Activated CD4-positive, alpha-beta T cell treated with anti-CD3 and anti-CD28 coated beads for 48 hours (primary cell): ENCODE measurements at places on chromosomes 13 and 19.

- peak; percentile 2 for DNase-seq
These were observed 95.5 kb upstream of the KLHL1 start for GRCh38 chr13:70203661-70204229.

DNA sequence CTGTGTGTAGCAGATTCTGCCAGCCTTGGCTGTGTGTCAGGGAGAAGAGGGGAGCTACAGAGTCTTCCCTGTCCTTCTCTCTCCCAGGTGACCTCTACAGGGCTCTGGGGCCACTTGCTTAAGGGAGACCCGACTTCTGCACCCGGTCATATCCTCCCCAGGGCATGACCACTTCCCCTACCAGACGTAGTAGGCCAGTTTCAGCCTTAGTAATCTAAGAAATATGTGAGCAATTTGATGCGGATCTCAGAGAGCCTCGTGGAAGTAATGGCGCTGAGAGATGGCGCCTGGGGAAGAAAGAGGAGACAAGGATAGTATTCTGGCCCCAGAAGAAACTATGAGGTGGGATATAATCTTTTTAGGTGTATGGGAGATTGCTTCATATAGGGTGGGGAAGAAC lies 41.9 kb downstream of the NFIX start:
- DNase-seq, result no peak

- no peak for DNase-seq
These were observed 6.8 kb downstream of the FAM98C start for GRCh38 chr19:38409631-38410133.

DNA sequence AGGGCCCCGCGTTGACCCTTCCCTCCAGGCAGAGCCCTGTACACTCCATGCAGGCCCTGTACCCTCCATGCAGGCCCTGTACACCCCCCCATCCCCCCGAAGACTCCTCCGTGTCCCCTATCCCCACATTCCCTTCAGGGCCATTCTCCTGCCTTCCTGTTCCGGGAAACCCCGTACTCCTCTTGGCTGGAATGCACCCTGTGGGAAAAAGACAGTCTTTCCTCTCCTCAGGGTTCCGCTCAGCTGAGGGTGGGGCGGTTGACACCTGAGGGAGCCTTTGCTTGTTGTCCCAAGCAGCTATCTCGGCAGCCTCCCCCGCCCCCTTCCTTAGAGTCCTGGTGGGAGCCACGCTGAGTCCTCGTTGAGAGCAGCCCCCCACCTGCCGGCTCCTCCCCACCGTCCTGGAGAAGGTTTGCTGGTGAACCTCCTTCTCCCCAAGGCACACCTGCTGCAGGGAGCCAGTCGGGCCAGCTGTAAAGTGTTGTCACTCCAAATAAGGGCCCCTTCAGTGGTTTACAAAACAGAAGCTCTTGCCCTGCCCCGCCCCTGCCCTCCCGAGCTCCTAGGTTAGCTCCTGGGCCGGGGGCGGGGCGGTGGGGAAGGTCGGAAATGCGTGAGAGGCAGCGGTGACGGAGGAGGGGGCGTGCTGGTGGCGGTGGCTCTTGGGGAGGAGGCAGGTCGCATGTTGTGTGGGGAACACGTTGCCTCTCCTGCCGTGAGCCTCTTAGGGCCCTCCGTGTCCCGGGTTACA lies 1.5 kb downstream of the GNA11 start:
- peak; percentile 61 for DNase-seq

DNA sequence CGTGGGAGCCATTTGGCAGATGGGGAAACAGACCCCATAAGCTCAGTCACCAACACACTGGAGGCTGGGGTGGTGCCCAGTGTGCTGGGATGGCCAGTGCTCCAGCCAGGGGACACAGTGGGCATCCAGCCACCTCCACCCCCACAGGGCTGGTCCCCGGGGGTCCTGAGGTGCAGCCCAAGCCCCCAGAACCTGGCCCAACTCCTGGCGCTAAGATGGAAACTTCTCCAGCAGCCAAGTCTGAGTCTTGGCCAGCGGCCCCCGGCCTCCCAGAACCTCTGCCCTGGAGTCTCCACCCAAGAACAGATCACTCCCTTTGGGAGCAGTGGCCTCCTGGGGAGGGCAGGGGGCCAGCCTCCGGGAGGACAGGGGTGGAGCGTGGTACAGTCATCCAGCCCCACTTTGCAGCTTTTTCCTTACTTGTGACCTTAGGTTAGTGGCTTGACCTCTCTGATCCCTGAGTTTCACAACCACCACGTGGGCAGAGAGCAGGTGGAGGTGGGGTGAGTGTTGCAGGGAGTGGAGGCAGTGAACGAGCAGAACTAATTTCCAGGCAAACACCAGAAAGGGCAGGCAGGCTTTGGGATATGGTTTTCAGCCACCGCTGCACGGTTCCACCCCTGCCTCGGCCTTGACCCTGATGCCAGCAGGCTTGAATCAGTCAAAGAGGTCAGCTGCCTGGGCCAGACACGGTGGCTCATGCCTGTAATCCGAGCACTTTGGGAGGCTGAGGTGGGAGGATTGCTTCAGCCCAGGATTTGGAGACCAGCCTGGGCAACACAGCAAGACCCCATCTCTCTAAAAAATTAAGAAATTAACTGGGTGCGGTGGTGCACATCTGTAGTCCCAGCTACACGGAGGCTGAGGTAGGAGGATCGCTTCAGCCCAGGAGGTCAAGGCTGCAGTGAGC lies 4.3 kb upstream of the NRTN start:
- DNase-seq, result no peak

DNA sequence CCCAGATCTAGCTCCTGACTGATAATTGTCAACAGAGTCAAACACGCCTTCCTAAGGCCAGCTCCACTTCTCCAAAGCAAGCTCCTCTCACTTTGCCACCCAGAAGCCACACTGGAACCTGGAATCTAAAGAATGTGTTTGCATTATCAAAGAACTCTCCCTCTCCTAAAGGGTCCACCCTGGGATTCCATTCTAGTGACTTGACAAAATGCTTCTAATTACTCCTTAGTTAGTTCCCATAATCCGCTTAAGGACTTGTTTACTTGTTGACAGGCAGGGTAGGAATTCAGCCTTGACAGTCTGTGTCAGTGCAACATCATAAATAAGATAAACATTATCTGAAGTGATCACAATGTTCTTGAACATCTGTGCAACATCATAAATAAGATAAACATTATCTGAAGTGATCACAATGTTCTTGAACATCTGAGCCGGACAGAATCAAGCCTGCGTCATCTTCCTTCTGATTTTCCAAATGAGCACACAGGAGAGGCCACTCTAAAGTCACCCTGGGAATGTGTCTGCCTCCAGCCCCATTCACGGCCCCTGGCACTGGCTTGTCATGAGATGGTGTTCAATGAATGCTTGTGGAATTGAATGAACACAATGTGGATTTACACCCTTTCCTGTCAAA lies 512.1 kb downstream of the IRS2 start:
- no peak for DNase-seq

DNA sequence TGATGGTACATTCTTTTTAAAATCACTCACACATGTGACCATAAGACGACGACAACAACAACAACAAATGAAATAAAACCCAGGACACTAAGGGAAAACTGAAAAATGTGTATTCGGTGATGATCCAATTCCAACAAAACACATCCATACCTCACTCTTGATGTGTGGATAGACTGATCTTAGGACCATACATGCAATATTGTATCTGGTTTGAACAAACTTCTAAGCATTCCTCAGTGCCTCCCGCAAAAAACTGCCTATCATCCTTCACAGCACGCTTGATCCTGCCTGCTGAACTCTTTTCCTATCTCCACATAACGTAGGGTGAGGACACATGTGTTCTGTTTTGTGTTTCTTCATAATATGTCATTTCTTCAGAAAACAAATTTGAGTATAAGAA lies 415.2 kb downstream of the KCTD12 start:
- no peak for DNase-seq
